Activated effector memory CD4-positive, alpha-beta T cell treated with Interleukin-2 at 50 U/mL for 16 hours (primary cell): ENCODE measurements at places on chromosomes 11 and 22.

- DNase-seq, result no peak
These were observed 111.0 kb upstream of the ARHGAP42 start for GRCh38 chr11:100575860-100576717.

DNA sequence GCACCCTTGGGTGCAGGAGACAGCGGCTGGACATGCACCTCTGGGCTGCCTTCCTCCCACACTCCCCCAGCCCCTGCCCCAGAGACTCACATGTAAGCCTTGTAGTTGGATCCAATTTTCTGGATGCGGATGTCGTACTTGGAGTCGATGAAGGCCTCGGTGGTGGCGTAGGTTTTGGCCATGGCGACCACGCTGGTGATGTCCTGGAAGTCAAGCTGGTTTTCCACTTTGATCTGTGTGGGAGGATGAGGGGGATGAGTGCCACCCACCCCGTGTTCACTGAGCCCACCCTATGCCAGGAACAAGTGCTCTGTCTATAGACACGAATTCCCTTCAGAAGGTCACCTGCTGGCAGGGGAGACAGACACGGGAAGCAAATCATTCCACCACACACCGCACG, 66.9 kb downstream of the FBXO7 start:
- DNase-seq, result no peak

DNA sequence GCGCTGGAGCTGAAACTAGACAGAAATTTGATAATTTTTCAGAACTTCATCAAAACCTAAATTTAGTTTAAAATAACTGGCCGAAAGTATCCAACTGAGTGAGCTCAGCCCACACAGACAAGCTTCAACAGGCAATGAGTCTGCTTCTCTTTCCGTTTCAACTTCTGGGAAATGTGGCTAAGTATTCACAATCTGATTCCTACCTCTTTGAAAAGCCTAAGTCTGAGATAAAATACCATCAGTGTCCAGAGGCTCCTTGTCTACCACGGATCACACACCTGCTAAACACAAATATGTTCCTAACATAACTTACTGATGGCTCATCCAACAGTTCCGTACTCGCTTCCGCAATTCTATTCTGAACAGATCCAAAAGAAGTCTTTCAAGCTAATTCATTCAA, 8.5 kb downstream of the SIK3 start:
- no peak for DNase-seq

GRCh38 chr11:128235426-128235825, 351.9 kb downstream of the ETS1 start:
- DNase-seq, result no peak

DNA sequence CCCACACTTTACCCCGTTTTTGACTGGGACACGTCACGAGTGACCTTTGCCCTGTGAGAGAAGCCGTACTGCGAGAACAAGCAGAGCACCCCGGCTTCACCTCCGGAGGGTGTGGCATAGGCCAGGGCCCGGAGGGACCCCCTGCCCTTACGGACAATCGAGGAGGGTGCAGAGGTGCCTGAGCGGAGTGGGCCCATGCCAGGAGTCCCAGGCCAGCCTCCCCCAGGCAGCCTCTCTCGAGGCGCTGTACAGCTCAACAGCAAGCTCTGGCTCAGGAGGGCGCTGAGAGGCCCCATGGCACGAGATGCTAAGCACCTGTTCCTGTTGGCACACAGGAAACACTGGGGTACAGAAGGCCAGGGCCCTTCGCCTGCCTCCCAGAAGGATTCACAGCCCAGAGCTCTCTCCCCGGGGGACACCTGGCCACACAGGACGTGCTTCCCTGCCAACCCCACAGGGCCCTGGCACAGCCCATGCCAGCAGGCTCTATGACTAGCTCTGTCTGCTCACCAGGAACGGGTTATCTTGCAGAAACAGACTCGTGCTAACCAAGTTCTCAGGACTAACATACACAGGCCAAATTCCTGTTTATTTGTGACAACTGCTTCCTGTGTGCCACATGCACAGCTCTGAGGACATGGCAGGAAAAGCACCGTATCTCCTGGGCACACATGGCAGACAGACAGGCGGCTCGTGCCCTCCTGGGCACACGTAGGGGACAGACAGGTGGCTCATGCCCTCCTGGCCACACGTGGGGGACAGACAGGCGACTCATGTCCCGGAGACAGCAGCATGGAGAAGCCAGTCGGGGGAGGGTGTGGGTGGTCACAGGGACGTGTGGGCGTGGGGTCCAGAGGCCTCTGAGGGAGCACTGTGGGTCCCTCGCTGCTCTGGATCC, 11.6 kb downstream of the TOLLIP start:
- DNase-seq, result no peak

DNA sequence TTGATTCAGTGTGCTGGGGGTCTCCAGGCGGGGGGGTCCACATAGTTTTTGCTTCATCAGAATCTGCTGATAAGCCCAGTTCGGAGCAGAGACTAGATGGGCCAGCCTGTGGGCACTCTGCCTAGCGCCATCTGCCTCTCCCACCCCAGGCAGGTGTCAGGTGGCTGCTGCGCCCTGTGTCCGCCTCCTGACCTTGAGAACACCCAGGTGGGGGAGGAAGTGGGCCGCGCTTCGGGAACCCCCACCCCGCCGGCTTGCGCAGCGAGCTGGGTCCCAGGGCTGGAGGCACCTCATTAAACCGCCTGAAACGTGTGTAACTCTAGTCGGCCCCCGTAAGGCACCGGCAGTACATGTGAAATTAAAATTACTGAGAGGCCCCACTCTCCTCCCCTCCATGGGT, 113.6 kb downstream of the KCNQ1 start:
- DNase-seq, result no peak

- DNase-seq, result no peak
These were observed 8.5 kb downstream of the RAB6A start for GRCh38 chr11:73752216-73752867.

GRCh38 chr11:118921121-118921928, 4.4 kb downstream of the BCL9L start:
- no peak for DNase-seq

GRCh38 chr11:48124880-48125279, 91.7 kb upstream of the OR4B1 start:
- no peak for DNase-seq

- no peak for DNase-seq
These were observed 7.2 kb downstream of the COA4 start for GRCh38 chr11:73869332-73869949.

GRCh38 chr22:34847072-34847471, 218.9 kb upstream of the ISX start:
- no peak for DNase-seq

DNA sequence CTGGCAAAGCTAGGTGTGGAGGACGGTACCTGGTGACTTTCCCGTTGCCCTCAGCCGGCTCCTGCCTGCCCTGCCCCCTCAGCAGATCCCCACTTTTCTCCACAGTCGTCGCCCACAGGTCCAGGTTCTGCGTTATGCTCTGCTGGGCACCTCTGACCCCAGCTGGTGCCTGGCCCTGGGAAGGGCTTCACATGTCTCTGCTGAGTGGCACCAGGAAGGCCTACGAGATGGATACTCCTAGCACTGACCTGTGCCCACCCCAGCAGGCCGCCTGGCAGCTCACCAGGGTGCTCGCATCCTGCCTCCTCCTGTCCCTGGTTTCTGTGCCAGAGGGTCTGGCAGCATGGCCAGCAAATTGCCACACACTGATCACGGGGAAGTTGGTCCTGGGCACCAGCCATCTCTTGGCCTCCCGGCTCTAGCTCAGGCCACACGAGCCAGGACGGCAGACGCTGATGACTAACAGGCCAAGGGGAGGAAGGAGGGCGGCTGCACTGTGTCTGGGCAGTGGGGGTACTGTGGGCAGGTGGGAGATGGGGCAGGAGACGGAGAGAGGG, 13.8 kb downstream of the CARS1 start:
- no peak for DNase-seq

DNA sequence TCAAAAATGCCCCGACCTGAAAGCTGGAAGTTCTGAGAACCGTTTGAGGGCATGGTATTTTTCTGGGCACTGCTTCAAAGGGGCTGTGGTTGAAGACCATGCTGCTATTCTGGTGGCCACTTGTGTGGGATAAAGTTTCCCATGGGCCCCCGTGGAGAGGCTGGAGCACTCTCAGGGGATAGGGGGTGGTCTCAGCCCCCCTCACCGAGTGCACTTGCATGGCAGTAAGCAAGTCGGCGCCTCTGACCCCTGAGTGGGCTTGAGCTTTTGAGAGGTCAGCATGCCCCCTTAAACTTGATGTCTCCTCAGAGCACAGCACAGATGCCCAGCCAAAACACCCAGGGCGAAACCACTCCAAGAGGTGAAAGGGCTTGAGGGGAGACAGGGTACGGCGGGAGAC, 35.6 kb downstream of the TIMP3 start:
- no peak for DNase-seq

GRCh38 chr22:22498267-22498666, 10.3 kb downstream of the ZNF280B start:
- no peak for DNase-seq

GRCh38 chr11:131851964-131852755, 481.7 kb downstream of the NTM start:
- DNase-seq, result no peak

DNA sequence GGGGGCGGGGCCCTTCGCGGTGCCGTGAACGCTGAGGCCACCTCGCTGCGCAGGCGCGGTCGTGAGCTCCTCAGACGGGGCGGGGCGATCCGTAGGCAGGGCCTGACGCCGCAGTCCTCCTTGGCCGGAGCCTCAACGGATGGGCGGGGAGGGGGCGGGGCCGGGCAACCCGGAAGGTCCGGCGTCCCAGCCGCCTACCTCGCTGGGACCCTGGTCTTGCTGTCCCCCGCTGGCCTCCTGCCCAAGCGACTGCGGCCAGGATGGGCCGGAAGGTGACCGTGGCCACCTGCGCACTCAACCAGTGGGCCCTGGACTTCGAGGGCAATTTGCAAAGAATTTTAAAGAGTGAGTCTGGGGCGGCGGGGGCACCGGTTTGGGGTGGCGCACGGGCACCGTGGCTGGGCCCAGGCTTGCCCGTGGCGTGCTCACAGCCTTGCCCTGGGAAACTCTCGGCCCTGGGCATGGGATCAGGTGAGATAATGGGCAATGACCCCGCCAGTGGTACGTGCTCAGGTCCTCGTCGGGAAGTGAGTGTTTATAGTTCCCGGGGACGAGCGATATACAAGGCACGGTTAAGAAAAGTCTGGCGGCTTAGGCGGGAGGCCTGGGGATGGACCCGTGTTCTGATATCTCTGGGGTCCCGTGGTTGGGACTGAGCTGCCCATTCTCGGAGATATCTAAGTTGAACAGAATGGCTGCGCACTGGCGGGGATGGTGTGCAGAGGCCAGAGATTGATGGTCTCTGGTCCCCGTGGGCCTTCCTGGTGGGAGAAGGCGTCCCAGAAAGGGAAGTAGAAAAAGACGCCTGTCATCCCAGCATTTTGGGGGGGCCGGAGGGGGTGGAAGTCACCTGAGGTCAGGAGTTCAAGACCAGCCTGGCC, at the start of gene NADSYN1:
Gene NADSYN1 (plus strand): TSS at position 167 of the 881 bp plus-strand sequence. CDS start 94 bp downstream, at position 261.
- peak; percentile 91 for DNase-seq

DNA sequence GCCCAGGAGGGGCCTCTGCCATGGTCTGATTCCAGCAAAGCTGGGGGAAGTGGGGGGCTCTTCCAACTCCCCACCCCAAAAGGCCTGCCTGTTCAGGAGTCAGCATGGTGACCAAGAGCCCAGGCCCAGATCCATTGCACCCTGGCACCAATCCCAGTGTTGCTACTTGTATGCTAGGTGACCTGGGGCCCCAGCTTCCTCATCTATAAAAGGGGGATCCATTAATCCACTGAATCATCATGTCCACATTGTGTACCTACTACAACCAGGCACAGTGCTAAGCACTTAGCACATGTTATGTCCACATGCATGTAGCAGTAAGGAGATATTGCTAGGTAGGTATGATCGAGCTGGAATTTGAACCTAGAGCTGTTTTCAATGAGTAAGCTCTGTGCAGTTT, 2.0 kb downstream of the SYT12 start:
- no peak for DNase-seq

GRCh38 chr11:58433638-58434203, 5.8 kb upstream of the OR5B2 start:
- no peak for DNase-seq

GRCh38 chr22:49724030-49724892, 103.4 kb downstream of the BRD1 start:
- peak; percentile 38 for DNase-seq

DNA sequence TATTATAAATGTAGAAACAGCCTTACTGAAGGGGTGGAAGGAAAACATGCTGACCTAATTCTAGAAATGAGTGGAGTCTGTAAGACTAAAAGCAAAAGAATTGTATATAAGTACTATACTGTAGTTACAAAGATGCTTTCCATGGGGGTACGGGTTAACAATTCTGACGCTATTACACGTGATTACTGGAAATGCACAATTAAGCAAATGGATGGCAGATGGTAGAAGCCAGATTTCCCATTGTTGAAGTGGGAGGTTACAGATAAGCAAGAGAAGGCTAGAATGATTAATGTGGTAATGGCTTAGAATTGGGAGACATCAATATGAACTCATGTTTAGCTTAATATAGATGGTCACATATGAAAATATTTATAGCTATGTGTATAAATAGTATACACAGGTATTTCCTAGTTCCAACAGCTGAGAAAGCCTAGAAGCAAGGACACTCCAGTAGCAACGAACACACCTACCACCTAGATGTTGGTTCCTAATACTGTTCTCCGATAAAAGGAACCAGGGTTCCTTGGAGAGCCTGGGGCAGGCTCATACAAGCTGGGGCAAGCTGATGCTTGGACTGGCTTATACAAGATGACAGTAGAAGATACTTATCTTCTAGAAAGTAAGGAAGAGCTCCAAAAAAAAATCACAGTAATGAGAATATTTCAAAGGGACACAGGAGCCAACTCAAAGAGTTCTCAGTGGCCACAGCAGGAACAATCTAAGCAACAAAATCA, 13.5 kb downstream of the SMC1B start:
- DNase-seq, result no peak

DNA sequence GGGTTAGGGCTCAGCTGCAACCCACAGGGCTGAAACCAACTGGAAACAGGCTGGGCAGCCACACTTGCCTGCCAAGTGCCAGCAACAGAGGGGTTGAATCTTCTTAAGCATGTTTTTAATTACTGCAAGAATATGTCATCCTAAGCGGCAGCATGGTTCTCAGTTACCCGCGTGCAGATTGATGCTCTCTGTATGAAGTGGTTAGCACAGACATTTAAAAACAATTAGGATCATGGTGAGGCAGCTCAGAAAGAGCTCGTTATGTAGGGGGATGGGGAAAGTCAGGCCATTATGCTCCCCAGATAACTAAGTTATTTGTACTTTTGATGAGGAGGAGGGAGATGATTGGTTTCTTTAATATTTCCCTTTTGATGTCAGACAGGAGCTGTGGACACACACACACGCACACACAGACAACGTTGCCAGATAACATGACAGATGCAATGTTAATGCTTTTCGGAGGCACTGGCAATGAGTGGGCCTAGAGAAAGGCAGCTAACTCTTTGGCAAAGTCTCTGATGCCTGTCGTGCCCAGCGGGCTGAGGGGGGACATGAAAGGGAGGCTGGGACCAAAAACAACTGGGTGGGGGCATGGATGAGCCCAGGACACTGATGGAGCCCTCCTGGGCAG, 389.7 kb downstream of the NXPE2 start:
- DNase-seq, result no peak

GRCh38 chr11:122154227-122154626, 38.2 kb upstream of the BLID start:
- DNase-seq, result no peak

- peak; percentile 47 for DNase-seq
These were observed 516 bp downstream of the VPS26B start for GRCh38 chr11:134224710-134225664.
